ENCODE measurements at places on chromosomes 2 and 18.

GRCh38 chr2:205706769-205707381 is 24.6 kb downstream of the NRP2 start:
- no peak for DNase-seq

DNA sequence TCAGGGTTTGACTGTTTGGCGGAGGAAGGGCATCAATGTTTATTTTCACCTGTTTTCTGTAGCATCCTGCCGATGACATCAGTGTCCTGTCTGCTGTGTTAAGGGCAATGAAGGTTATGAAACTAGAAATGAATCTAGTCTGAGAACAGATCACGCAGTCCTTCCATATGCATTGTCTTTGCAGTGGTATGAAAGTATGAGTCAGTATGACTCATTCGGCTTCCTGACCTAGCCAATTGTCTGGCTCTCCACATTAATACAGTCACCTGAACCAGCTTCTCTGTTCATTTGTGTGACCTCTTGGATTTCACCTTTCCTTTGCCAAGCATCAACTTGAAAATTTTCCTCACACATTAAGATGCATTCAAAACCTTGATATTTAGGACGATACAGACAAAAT is 353.8 kb downstream of the RND3 start:
- no peak for DNase-seq

DNA sequence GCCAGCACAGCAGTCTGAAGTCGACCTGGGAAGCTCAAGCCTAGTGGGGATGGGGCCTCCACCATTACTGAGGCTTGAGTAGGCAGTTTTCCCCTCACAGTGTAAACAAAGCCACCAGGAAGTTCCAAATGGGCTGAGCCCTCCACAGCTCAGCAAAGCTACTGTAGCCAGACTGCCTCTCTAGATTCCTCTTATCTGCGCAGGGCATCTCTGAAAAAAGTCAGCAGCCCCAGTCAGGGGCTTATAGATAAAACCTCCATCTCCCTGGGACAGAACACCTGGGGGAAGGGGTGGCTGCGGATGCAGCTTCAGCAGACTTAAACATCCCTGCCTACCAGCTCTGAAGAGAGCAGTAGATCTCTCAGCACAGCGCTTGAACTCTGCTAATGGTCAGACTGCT is 218.4 kb upstream of the VRK2 start:
- DNase-seq: no peak

- DNase-seq: no peak
These were observed 28.4 kb downstream of the FAM98A start for GRCh38 chr2:33570681-33571080.

GRCh38 chr2:239831001-239831731 is 194.0 kb downstream of the NDUFA10 start:
- DNase-seq: no peak

- no peak for DNase-seq
These were observed 266.7 kb upstream of the MGAT5 start for GRCh38 chr2:133986881-133987795.

DNA sequence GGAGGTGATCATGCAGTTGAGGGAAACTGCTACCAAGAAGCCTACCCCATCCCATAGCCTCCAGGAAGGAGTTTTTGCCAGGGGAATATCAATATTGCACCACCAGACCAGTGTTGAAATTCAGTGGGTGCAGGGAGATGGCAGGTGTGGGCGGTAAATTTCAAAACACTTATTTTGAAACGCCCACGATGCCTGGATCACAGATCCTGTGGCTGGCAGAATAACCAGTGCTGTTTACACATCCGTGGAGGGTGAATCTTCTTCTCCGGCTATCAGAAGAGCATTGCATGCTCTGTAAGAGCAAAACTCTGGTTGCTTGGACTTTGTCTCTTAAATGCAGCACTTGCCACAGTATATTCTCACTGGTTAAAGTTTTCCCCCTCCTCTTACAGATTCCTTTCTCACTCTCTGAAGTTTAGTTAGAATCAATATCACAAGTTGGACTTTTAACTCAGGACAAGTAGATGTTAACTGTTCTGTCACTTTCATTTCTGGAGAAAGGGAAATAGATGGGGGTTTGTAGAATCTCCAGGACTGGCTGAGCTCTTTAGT is 70.5 kb upstream of the ZCCHC2 start:
- DNase-seq: no peak

DNA sequence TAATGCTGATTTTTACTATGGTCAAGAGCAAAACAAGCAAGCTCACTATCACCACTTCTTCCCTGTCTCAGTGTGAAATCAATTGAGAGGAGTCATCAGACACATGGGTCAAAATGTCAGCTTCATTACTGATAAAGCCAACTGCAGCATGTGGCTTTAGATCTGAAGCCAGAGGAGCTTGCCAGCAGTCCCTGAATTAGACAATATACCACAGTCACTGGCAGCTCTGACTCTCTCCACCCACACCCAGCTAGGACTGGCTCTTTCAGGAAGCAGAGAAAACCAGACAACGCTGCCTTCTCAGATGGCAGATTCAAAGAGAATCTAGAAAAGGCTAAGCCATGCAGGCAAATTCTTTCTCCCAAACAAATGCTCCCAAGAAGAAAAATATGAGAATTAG is 20.0 kb upstream of the ASB18 start:
- no peak for DNase-seq

DNA sequence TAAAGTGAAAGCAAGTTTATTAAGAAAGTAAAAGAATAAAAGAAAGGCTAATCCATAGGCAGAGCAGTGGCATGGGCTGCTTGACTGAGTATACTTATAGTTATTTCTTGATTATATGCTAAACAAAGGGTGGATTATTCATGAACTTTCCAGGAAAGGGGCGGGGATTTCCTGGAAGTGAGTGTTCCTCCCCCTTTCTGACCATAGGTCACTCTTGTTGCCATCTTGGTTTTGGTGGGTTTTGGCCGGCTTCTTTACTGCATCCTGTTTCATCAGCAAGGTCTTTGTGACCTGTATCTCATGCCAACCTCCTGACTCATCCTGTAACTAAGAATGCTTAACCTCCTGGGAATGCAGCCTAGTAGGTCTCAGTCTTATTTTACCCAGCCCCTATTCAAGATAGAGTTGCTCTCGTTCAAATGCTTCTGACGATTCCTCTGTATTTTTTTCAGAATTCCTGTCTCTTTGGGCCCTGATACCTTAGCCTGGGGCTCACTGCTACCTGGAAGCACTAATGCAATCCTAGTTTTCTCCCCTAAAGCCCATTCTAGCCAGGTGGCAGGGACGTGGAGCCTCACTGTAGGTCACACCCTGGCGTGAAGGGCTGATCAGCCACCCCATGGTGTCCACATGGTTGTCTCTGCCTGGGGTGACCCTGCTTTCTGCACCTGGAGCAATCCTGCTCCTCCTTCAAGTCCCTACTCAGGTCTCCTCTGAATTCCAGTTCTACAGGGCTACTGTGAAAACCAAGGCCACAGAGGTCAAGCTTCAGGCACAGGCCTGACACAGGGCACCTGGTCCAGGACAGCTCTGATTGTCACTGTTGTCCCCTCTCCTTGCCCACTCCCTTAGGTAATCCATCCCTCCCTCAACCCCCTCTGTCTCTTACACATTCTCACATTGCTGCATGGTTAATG is 6.0 kb upstream of the SLC35F6 start:
- no peak for DNase-seq

- no peak for DNase-seq
These were observed 727 bp downstream of the ZFAND2B start for GRCh38 chr2:219207134-219207883.

GRCh38 chr18:78580835-78581339 is 398.7 kb upstream of the SALL3 start:
- DNase-seq: no peak

DNA sequence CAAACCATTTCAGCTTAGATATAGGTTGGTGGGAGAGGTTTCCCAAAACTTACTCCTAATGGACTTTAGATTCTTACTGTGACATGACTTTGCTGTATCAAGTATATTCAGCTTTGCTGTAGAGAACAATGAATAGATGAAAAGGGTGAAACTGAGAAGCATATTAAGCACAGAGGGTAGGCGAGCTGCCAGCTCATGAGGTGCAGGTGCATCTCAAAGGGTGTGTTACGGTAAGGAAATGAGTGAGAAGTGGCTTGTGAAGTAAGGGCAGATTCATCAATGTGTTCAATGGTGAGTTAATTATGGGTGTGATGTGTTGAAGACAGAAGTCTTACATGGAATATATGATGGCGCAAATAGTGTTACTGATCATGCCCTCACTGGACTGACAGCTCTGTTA is 49.3 kb downstream of the CD8B2 start:
- no peak for DNase-seq
